ENCODE measurements at places on chromosomes 11 and 22. TPM values are rescaled to one million over a fixed set of nuclear protein-coding genes. Genes with fewer than 3 reads are reported as not detected.

ST14 gene
- not detected for total RNA-seq

INPP5J gene
- 0.49 TPM for total RNA-seq

AQP11 gene
- 0.22 TPM for total RNA-seq

OR52M1 gene
- not detected for total RNA-seq

C11orf97 gene
- total RNA-seq, result not detected

CAPN5 gene
- total RNA-seq, result 15.0 TPM

OR52J3 gene
- not detected for total RNA-seq

CLCF1 gene
- total RNA-seq, result 5.8 TPM

MAML2 gene
- 17.1 TPM for total RNA-seq

DNA sequence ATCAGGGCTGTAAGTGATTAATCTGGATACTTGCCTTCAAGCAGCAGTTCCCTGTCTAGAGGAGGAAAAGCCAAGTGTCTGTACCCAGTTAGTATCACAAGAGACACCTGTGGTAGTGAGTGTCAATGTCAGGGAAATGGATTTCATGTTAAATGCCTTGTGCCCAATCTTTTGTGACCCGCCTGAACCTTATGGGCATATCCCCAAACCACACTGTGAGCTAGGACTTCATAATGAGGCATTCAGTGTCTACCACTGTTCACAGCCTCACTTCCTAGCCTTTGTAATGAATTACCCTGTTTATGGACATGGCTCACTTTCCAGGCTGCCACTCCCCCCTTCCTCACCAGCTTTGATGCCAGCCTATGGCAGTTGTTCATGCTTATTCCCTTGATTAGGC, 125.1 kb downstream of the TRIM44 start:
- no peak for DNase-seq

DNA sequence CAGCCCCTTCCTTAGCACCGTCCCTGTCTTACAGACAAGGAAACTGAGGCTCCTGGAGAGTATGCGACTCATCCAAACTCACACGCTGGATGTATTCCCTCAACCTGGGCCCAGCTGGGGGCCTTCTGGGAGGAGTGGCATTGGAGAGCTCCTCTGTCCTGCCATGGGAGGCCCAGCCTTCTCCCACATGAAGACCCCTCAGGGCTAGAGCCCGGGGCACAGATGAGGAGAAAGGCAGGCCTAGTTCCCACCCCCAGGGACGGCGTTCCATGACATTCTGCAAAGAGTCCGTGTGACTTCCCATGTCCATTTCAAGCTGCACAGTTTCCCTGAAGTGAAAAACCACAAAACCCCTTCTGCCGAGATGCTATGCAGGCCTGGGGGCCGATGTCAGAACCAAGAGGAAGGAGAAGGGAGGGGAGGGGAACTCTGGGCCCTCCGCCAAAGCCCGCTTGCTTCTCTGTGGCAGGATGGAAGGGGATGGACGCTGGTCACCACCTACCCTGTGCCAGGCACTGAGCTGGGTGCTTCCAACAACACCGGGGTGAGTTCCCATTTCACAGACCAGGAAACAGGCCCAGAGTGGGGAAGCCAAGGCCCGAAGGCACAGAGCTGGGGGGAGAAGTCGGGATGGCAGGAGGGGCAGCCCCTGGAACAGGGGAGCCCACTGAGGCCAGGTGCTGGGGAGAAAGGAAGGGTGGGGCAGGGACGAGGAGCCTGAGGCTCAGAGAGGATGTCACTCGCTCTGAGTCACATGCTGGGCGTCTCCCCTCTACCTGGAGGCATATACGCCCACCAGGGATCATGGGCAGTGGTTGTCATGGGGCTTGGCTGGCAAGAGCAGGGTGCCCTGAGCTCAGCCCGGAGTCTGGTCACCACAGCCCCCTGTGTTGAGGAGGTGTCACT, 15.7 kb downstream of the RAC2 start:
- DNase-seq, result no peak

DNA sequence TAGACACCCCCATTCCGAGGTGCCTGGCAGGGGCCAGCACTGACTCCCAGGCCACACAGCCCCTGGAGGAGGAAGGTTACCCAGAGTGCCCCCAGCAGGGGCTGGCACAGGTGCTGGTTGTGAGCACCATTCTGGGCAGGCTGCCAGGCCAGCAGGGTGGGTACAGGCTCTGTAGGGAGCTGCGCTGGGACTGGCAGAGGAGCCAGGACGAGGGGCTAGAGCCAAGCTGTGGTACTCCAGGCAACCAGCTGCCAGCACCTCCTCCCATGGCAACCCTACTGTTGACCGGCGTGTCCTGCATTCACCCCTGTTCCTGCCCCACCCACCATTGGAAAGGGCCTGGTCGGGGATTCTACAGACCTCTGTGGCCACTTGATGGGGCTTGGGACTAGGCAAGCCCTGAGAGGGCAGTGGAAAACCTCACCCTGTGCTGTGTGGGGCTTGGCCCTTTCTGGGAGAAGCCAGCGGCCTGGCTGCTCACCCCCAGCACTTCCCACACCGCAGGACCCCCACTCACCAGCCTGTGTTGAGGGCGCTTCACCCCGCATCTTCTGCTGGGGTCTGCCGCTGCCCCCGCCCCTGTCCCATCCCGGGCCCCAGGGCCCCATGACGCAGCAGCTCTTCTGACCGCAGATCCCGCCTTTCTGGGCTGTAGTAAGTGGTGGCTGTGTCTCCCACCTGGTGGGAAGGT, 1.9 kb downstream of the CLDN5 start:
- DNase-seq, result peak; percentile 28

- no peak for DNase-seq
Measured at GRCh38 chr22:35434061-35434710, 34.2 kb downstream of the MCM5 start.

DNA sequence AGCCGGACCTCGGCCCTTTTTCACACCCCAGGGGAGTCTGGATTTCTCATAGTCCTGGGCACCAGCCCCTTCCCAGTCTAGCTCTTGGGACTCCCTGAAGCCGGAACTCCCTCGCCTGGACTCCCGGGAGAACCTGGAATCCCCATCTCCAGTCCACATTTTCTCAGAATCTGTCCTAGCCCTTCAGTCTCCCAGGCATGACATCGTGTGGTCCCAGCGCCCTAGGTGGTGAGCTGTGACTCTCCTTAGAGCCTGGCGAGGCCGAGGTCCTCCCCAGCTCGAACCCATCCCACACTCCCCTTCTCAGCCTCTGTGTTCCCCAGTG, 673 bp upstream of the DUSP18 start:
- no peak for DNase-seq

DNA sequence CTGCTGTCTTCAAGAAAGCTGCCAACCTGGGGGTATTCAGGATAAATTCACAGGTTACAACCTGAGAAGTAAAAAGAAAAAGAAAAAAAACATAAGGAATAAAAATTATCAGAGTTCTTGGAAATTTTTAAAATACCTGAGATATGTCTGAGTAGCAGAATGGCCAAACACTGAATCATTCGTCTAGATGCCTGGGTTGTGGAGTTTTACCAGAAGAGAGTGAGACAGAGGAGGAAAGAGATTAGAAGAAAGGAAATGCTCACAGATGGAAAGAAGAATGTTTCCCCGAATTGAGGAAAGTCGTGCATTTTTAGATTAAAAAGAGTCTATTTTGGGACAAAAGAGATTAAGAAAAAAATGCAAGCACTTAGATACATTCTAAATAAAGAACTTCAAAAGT, 1026.7 kb downstream of the TBC1D22A start:
- DNase-seq, result no peak

DNA sequence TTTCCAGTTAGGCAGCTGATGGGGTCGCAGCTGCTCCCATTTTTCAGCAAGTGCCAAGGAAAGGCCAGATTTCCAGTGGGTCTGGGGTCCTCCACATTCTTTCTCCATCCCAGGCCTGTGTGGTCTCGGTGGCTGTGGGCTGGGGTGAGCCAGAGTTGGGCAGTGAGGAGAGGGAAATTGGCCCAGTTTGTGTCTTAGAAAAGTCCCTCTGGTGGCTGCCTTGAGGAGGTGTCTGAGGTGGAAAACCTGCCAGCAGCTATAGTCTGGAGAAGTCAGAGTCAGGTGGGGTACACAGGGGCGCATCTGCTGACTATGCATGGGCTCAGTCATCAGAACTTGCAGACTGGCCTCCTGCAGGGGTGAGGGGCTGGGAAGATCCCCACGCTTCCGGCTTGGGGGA, 30.5 kb downstream of the MRGPRD start:
- DNase-seq, result peak; percentile 19

GRCh38 chr22:46678785-46679700, 58.9 kb downstream of the GRAMD4 start:
- DNase-seq, result no peak

DNA sequence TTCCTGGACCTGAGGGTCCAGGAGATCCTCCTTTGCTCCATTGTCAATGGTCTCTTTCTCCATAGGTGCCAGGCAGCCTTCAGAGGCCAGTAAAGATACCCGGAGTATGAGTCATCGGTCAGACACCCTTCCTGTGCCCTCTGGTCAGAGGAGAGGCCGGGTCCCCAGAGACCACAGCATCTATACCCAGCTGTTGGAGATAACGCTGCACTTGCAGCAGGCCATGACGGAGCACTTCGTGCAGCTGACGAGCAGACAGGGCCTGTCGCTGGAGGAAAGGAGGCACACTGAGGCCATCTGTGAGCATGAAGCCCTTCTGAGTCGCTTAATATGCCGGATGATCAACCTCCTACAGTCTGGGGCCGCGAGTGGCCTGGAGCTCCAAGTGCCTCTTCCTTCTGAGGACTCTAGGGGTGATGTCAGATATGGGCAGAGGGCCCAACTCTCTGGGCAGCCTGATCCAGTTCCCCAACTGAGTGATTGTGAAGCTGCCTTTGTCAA, at the start of gene ACCSL:
TSS of gene ACCSL (plus strand) at position 51 of the 501 bp plus-strand sequence. CDS start at position 107, 56 bp downstream.
- no peak for DNase-seq

DNA sequence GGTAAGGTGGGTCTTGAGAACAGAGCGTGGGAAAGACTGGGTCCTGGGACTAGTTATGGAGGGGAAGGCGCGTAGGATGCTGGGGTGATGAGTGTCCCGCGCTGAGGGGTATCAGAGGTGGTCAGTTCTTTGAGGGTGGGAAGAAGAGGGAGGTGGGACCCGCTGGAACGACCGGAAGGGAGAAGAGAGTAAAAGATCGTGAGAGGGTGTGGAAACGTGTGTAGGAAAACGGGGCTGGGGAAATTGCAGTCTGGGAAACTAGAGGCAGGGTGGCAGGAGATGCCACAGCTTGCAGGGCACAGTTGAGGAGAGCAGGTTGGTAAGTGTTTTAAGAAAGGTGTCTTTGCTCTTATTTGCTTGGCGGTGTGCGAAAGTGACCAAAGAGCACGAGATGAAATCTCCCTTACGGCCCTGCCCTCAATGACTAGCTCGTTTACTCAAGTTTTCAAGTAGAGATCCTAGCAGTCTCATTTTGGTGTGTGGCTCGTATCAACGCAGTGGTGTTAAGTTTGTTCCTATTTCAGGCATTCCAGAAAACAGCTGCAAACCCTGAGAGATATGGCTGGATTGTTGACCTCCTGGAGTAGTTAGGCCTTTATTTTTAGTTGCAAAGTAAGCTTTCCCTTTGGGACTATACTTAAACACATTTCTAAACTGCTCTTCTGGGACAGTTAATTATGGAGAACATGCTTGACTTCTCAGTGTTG, 615 bp downstream of the STT3A start:
- DNase-seq, result no peak

GRCh38 chr11:69310934-69311766, 17.2 kb downstream of the MYEOV start:
- DNase-seq, result no peak

DNA sequence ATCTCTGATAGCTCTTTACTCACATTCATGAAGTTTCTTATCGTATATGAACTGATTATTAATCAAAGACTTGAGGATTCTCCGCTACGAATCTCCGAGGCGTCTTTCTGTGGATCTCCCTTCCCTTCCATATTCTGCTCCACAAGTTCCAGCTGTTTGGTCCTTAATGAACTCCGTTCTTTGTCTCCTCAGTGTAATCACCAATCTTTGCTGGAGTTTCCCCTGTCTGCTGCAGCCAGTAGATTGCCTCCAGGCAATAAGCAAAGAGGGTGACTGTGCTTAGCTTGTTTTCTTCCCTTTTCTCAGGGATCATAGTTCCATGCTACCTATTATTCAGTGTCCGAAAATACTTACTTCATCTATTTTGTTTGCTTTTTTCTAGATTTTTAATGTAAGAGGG, 169.6 kb upstream of the FOLH1 start:
- DNase-seq, result no peak

DNA sequence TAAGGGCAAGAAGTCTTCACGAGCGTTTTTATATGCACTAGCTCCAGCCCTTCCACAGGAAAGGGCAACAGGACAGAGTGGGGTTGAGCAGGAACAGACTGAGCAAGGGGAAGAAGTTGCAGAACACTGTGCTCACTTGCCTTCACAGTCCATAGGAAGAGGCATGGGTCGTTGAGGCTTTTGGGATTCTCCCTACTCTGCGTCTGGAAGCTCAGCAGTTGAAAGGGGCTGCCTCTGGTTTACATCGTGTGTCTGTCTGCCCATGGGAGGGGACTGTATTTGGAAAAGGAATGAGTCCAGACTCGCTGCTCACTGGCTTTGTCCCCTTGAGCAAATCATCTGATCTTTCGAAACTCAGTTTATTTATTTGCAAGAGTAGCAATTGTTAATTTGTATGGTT, 1.1 kb upstream of the PDGFD start:
- DNase-seq, result no peak

DNA sequence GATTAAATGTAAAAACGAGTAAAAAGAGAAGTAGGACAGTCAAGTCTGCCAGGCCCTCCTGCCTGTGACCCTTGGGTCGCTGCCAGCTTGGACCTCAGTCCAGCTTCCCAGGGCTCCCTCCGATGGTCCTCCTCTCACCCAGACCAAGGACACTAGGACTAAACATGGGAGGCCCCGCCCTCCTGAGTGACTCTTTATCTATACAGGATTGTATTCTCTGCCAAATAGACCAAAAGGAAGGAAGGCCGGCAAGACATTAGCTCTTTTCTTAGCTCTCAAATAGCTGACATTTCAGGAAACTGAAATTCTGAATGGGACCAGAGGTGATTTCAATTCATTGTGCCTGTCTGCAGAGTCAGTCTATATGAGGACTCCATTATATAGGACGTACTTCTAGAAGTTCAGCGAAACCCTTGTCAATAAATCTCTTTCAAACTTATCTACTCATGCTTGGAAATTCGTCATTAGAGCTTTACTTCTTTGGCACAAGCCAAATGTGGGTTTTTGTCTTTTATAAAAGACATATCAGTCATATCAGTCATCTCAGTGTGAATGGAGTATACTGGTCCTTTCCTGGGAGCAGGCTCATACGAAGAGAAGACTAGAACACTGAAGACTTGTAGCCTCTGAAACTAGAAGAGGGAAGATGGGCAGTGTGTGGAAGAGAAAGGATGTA, 28.5 kb downstream of the ADORA2A start:
- DNase-seq, result peak; percentile 63

DNA sequence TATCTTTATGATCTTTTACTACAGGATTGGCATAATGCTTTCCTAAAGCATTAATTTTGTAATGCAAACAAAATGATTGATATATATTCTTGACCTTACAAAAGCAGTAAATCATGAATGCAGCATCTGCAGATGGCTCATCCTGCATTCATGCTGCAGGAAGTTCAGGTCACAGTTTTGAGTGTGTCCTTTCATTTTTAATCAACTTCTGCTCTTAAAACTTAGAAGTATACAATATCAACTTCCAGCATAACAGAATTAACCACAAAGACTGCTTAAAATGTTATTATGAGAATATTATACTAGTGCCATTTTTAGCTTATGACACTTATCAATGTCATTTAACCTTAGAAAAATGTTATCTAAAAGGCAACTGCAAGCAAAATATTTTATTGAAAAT, 54.0 kb downstream of the SLC36A4 start:
- no peak for DNase-seq

GRCh38 chr11:112321501-112322172, 61.0 kb upstream of the PLET1 start:
- DNase-seq, result no peak
